ENCODE measurements at places on chromosomes 7 and 10.

DNA sequence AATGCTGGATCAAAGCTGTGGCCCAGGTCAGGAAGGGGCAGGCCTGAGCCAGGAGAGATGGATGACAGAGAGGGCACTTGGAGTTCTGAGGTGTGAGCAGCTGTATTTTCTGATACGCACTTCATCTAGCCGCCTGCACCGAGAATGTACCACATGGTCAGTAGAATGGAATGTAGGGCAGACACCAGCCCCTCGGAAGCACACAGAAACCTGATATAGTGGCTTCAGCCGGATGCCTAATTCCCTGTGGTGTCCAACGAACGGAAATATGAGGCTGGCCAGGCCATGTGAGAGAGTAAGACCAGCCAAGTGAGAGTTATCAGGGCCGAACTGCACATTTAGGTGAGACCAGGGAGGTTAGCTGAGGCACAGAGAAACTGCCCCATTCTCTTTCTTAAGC lies 46.7 kb upstream of the PLCE1 start:
- peak; percentile 74 for DNase-seq

DNA sequence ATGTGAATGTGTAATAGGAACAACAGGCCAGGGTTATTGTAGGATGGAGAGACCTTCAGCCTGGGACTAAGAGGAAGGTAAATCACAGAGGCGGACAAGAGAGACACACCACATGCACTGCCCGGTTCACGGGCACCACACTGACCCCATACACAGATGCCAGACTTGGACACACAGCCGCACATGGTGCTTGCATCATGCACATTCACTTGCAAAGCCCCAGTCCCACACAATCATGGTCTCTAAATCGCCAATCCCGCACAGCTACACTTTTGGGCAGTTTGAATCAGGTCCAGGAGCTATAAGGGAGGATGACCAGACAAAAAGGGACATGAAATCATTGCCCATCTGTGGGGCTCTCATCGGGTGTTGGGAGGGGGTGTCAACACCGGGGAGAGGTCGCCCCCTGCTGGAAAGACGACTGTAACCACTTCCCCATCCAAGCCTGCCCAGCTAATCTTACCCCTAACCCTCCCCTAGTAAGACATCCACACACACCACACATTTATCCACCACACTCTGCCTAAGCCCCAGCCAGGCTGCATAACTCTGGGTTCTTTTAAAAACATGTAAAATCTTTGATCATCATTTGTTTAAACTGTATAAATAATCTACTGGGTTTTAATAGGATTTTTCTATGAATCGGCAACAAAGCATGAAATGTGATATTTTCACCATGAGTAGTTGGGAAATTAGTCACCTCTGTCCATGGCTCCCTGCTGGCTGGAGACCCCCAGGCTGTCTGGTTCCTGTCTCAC lies 40.5 kb upstream of the SLF2 start:
- DNase-seq, result peak; percentile 51

GRCh38 chr7:121384265-121384664 lies 11.8 kb downstream of the FAM3C start:
- DNase-seq, result no peak

DNA sequence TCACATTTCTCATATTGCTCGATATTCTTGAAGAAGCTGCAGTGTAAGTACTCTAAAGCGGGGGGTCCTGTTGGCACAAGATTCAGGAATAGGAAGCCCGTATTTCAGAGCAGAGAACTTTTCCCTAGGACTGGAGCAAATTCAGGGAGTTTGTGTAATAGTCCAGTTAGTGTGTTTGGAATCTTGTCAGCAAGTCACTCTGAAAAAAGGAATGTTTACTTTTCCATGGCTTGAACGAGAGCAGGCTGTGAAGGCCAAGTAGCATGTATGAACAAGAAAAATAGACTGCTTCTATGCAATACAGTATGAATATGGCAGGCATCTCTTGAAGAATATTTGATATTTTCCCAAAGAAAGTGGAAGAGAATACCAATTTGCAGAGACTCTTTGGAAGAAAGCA lies 39.8 kb downstream of the CDC123 start:
- DNase-seq, result peak; percentile 54

DNA sequence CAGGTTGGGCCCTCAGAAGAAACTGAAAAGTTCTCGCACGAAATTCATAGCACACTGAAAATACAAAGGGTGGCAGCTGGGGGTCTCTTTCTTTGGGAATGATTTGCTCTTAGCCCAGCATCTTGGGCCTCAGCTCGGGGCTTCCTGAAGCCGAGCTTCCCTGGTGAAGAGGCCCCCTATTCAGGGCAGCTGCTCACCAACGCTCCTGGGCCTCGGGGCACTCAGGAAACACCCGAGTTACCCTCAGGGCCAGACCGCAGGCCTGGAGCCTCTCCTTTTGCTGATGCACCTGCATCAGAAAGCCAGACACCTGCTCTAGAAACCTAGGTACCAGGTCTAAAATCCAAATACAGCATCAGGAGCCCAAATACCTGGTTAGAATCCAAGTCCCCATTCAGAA lies 85.5 kb downstream of the PTPRE start:
- no peak for DNase-seq

DNA sequence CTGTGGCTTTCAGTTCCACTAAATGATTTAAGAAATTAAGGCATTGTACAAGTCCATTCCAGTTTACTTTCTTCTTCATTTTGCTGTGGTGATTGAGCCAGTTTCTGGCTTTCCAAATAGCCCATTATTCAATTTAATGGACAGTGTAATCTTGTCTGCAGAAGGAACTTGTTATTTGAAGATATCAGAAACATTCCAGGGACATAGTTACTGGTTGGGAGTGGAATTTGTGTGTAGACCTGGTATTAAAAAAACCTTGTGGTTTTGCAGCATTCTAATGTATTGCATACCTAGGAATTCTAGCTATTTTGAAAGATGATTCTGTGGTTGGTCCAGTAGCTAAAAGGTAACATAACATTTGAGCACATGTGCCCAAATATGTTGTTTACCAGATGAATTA lies 72.2 kb downstream of the MCU start:
- DNase-seq, result peak; percentile 73

DNA sequence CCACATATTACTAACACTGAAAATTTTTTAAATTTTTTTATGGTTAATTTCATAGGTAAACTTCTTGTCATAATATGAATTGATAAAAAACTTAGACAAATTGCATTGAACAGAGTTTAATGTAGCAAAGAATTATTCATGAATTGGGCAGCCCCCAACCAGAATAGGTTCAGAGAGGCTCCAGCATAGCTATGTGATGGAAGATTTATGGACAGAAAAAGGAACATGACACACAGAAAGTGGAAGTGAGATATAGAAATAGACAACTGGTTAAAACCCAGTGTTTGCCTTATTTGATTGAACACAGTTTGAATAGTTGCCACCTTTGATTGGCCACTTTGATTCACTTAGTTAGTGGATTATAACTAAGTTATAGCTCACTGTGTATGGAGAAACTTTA lies 87.2 kb downstream of the AHR start:
- no peak for DNase-seq

DNA sequence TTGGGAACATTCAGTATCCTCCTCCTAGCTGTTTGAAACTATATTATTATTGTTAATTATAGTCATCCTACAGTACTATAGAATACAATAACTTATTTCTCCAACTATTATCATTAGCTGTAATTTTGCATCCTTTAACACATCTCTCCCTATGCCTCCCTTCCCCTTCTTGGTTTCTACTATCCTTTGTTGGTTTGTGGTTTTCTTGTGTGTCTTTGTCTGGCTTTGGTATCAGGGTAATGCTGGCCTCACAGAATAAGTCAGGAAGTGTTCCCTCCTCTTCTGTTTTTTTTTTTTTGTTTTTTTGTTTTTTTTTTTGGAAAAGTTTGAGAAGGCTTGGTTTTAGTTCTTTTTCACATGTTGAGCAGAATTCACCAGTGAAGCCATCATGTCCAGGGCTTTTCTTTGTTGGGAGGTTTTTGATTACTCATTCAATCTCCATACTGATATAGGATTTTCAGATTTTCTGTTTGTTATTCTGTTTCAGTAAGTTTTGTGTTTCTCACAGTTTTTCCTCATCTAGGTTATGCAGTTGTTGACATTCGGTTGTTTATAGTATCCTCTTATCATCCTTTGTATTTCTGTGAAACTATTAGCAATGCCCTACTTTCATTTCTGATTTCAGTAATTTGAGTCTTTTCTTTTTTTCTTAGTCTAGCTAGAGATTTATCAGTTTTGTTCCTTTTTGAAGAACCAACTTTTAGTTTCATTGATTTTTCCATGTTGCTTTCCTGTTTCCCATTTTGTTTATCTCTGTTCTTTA lies 21.6 kb downstream of the C1GALT1 start:
- DNase-seq, result no peak

DNA sequence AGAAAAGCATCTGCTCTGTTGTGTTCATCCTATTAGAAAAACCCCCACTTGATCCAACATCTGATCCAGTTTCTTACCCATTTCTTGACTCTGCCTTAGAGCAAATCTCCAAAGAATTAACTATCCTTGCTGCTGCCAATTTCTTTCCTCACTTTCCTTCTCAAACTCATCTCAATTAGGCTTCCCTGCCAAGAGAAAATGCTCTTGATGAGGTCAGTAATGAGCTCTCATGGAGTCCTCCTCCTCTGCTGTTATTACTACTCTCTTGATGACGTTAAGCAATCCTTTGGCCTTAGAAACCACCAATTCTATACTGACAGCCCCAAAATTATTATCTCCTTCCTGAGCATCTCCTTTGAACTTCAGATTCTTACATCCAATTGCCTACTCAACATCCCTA lies 162.0 kb upstream of the FAM13C start:
- DNase-seq, result no peak

GRCh38 chr7:155551785-155552611 lies 5.6 kb upstream of the CNPY1 start:
- no peak for DNase-seq

DNA sequence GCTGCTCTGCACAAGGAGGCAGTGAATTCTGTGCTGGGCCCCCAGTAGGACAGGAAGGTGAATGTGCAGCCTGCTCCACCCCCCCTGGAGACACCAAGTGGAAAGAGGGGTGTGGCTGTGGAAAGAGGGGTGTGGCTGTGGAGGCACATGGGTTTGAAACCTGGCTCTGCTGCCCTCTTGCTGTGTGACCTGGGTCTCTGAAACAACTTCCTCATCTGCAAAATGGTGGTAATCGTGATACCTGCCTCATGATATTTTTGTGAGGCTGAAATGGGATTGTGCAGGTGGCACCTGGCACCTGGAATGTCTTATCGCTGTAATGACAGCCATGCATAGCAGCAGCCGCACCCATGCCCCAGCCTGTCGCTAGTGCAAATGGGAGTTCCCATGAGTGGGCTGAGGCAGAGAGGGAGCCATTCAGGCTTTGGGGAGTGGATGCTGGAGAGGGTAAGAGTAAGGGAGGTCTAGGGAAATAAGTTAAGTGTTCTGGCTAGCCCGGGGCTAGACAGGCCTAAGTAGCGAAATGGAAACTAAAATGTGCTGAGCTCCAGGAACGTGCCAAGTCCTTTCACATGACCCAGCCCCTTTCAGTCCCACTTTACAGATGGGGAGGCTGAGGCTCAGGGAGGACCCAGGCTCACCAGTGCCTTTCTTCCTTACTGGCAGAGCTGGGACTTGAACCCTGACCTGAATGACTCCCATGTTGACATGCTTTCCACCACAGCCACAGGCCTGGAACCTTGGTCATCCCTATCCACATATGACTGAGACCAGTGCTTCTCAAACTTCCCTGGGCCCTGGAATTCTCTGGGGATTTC lies 35.0 kb downstream of the C10orf105 start:
- no peak for DNase-seq

GRCh38 chr7:25427721-25428120 lies 199.4 kb upstream of the NPVF start:
- no peak for DNase-seq

GRCh38 chr10:1643161-1643907 lies 94.0 kb downstream of the ADARB2 start:
- peak; percentile 5 for DNase-seq

- peak; percentile 44 for DNase-seq
Observed at GRCh38 chr7:84196084-84196503, 1.5 kb upstream of the SEMA3A start.

DNA sequence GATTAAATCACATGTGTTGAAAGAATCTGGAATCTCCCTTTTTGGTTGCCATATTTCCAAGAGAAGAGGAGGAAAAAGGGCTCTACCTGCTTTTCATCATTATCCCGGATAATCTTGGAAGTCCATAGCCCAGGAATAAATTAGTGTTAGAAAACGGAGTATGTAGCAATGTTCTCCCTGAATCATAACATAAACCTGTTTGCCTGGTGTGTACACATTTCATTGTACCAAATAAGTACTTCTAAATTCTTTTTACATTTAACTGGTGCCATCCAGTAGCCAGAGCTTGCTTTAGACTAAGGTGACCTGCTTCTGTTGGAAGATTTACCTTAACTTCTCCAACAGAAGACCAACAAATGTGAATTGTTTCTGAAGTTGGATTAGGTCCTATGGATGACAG lies 182.3 kb upstream of the C7orf33 start:
- DNase-seq, result no peak

DNA sequence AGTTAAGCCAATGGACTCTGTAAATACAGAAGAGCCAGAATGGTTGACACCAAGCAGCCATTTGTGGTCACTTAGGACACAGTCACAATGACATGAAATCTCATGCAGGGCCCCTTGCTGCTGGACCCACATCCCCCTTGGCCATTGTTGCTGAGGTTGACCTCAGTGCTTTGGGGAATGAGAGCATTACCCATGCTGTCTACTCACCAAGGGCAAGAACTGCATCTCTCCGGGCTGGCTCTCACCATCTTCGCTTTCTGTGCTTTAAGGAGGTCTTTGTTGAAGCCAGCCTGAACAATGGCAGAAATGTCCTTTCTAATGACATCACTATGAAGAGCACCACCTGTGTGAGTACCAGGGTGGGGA lies 30.1 kb upstream of the ZNF488 start:
- no peak for DNase-seq

- peak; percentile 38 for DNase-seq
Observed at GRCh38 chr7:142355328-142355727, 97.5 kb upstream of the PRSS58 start.

DNA sequence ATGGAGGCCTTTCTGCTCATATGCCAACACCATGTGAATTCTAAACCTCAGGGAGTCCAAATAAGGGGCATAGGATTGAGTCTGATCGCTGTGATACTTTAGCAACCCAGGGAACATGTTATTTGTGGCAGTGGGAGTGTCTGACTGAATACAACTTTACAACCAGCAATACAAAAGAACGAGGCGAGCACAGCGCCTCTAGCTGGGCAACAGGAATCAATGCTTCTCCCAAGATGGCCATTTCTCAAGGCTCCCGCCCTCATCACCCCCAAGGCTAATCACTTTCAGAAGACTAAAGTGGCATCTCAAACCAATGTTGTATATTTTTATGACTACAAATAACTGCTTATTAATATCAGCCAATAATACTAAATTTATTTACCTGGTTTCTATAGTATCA lies 28.1 kb downstream of the YWHAG start:
- no peak for DNase-seq

GRCh38 chr10:132599732-132600131 lies 62.1 kb downstream of the INPP5A start:
- DNase-seq, result no peak

GRCh38 chr10:98268694-98269431 lies 869 bp upstream of the LOXL4 start:
- no peak for DNase-seq

Measured in adipocyte (in vitro differentiated cells).